Right hindlimb (tissue), 1 donor: ENCODE measurements at places on chromosomes 7 and 10.

- no peak for DNase-seq
Observed at GRCh38 chr7:128419257-128419656, 9.5 kb upstream of the IMPDH1 start.

DNA sequence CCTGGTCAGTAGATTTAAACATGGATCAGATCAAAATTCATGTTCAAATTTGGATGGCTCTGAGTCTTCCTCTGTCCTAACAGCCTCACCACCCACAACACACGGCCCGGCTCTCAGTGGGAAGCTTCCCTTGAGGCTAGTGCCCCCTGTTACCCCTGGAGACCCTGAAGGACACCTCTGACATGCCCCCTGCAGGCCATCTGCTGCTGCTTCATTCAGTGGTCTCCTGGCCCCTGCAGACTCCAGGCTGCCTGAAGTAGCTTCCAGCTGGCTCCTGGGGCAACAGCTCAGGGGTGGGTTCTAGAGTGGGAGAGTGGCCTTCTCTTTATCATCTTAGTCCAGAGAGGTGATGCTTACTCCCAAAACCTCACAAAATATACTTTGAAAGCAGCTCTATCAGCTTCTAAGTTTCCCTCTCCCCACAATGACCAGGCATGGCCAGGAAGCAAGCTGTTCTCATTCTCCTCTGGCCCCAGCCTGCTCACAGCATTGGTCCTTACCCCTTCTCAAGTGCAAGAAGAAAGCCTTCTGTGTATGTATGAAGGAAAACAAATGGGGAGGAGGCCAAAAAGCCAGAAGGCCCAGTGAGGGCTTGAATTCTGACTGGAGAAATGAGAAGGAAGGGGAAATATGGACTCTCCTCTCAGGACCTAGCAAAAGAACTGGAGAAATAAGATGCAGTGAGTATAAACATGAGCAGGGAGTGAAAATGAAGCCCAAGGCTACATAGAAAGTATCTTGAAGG is 189.6 kb upstream of the INHBA start:
- no peak for DNase-seq

DNA sequence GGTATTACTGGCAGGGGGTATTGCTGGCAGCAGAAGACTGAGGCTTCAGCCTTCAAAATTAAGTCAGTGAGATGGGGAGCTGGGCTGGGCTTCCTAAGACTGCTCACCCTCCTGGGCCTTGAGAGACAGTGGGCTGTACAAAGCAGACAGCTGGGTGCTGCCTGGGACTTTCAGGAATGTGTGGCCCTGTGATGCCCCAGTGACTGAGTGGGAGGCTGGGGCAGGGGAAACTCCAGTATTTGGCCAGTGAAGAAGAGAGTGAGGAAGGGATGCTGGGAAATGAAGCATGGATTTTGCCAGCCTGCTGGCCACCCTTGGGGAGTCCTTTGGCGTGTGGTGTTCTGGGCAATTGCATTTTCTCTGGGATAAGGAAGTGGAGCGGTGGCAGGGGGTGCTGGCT is 442 bp downstream of the ANKRD2 start:
- DNase-seq, result no peak

GRCh38 chr10:131792011-131792651 is 108.7 kb upstream of the PPP2R2D start:
- DNase-seq, result no peak

DNA sequence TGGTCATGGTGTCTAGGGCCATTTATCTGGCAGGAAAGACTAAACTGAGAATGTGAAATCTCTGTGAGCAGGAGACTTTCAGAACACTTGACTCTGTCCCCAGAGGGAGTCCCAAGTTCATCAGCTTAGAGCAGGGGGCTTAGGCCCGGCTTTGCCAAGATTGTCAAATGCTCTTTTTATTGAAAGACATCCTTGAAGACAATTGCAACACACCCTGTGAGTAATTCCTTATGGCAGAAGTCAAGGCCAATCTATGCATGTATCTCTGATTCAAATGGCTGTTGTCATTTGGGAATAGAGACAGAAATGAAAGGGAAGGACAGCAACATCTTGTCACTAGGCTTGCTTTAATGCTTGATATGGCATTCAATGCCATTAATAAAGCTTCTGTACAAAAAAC is 33.7 kb downstream of the BAMBI start:
- DNase-seq, result no peak

DNA sequence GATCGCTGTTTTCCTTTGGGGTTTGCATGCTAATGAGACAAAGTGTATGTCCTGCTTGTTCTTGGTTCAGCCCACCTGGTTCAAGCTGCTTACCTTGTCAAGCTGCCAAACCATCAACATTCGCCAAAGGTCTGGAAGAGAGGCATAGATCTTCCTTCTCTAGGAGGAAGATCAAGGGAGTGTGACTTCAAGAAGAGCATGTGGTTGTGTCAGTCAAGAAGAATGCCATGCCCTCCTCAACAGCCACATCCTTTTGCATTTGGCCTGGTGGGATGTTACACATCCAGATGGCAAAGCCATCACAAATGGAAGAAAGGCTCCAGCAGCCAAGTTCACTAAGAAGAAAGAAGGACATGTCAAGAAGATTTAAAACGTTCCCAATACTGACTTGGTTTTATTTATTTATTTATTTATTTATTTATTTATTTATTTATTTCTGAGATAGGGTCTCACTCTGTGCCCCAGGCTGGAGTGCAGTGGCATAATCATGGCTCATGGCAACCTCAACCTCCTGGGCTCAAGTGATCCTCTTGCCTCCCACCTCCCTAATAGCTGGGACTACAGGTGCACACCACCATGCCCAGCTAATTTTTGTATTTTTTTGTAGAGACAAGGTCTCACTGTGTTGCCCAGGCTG is 5.1 kb upstream of the PIP4K2A start:
- DNase-seq, result no peak
